ENCODE measurements at places on chromosomes 3 and 15. TPM values are rescaled to one million over a fixed set of nuclear protein-coding genes. Genes with fewer than 3 reads are reported as not detected.

GRCh38 chr3:152910211-152910610 is 75.3 kb downstream of the P2RY1 start:
- no peak for DNase-seq

- DNase-seq, result no peak
Measured at GRCh38 chr15:90222547-90222946, 11.2 kb downstream of the CIB1 start.

DNA sequence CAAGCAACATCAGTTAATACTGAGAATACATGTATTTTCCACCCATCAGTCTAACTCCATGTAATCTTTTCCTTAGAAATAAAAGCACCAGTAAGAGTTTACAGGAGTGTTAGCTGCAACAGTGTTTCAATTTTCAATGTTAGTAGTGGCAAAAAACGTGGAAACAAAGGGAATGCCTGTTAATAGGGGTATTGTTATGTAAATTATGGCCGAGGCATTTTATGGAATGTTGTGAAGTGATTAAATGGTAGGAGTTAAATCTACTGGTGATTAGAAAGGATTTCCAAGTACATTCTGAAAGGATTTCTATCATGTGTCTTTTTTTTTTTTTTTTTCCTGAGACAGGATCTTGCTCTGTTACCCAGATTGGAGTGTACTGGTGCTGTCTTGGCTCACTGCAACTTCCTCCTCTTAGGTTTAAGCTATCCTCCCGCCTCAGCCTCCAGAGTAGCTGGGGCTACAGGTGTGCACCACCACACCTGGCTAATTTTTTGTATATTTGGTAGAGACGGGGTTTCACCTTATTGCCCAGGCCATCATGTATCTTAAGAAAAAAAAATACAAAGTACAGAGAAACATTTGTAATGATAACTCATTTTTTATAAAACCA is 6.6 kb downstream of the ATP6V1A start:
- DNase-seq, result no peak

GRCh38 chr3:115525731-115526130 is 97.6 kb upstream of the GAP43 start:
- DNase-seq, result no peak

- DNase-seq, result no peak
Measured at GRCh38 chr3:184765047-184765729, 46.8 kb upstream of the VPS8 start.

DNA sequence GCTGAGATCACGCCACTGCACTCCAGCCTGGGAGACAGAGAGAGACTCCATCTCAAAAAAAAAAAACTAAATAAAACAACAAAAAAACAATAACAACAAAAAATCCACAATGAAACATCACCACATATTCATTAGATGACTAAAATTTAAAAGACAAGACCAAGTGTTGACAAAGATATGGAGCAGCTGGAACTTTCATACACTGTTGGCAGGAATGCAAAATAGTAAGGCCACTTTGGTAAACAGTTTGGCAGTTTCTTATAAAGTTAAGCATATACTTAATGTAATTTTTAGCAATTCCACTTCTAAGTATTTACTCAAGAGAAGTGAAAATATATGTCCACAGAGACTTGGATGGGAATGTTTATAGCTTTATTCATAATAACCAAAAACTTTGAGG is 43.2 kb downstream of the RBP2 start:
- no peak for DNase-seq

DNA sequence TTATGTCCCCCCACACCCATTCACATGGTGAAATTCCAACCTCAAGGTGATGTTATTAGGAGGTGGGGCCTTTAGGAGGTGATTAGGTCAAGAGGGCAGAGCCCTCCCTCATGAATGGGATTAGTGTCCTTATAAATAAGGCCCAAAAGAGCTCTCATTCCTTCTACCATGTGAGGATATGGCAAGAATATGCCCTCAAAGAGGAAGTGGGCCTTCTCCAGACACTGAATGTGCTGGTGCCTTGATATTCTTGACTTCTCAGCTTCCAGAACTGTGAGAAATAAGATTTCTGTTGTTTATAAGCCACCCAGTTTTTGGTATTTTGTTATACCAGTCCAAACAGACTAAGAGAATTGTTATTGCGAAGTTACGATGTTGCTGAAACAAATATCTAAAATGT is 94.4 kb downstream of the ANKRD28 start:
- DNase-seq, result no peak

DNA sequence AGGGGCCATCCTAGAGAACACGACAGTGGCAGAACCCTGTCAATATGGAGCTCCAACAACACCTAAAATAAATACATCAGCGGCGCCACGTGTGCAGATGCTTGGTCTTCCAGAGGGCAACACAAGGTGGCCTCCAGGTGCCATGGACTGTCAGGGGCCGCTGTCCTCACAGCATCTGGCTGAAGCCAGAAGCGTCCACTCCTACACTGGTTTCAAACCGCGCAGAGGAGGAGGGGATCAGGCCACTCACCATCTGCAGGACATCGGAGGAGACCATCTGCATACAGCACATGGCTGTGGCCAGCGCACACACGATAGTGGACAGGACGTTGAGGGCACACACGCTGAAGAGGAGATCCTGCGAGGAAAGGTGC is 118.2 kb downstream of the NSMCE3 start:
- no peak for DNase-seq

GRCh38 chr3:171644681-171645080 is 165.6 kb downstream of the PLD1 start:
- no peak for DNase-seq

Gene SETD5
- polyA plus RNA-seq, result 108 TPM

Data from right renal pelvis (tissue), 4 donors.